PC-3 (cell line): ENCODE measurements at places on chromosomes 7 and 10. TPM values are rescaled to one million over a fixed set of nuclear protein-coding genes. Genes with fewer than 3 reads are reported as not detected.

The OPALIN gene
- total RNA-seq = not detected in 2 replicates

DNA sequence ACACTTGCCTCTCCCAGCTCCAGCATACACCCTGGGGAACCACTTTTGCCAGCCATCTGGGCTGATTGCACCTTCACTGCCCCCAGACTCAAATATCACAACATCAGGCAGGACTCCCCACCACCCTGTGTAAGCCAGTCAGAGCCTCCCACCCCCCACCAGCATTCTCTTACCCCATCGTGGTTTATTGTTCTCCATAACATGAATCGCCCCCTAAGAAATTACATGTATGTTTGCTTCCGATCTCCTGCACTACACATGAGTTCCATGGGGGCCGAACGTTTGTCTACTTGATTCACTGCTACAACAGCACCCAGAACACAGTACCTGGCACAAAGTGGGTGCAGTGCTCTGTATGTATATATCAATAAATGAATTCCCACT, 39.4 kb downstream of the CREB3L2 start:
- no peak for DNase-seq

The PPP1R17 gene
- total RNA-seq = not detected in 2 replicates

The MRLN gene
- total RNA-seq = not detected in 2 replicates
